ENCODE measurements at places on chromosomes 4 and X. TPM values are rescaled to one million over a fixed set of nuclear protein-coding genes. Genes with fewer than 3 reads are reported as not detected.

The SSX2B gene
- not detected for total RNA-seq

The SPARCL1 gene
- 60.4 TPM for total RNA-seq

The REELD1 gene
- not detected for total RNA-seq

The GPM6B gene
- 0.25 TPM for total RNA-seq

The LANCL3 gene
- total RNA-seq, result 3.5 TPM

The AWAT2 gene
- not detected for total RNA-seq

The NWD2 gene
- total RNA-seq, result not detected

The CENPE gene
- total RNA-seq, result 19.4 TPM

The VEGFD gene
- total RNA-seq, result 0.07 TPM

The CXCL11 gene
- 4.7 TPM for total RNA-seq

The NMU gene
- total RNA-seq, result 4.5 TPM

The SPINK2 gene
- total RNA-seq, result not detected

The UCP1 gene
- not detected for total RNA-seq

The MAGEA2B gene
- total RNA-seq, result not detected

The ZNF732 gene
- 2.0 TPM for total RNA-seq

The YY2 gene
- total RNA-seq, result 0.49 TPM

The PWWP3B gene
- total RNA-seq, result not detected

The SSX4 gene
- total RNA-seq, result not detected

The RAB40A gene
- total RNA-seq, result not detected

The NEIL3 gene
- 5.8 TPM for total RNA-seq

The NSG1 gene
- total RNA-seq, result 2.7 TPM

The TKTL2 gene
- not detected for total RNA-seq

The CITED1 gene
- total RNA-seq, result not detected

The PCDH10 gene
- total RNA-seq, result 0.25 TPM

The NXF3 gene
- total RNA-seq, result not detected

The SLC34A2 gene
- not detected for total RNA-seq

The CT47A7 gene
- total RNA-seq, result not detected

The AR gene
- 0.30 TPM for total RNA-seq

The ADH7 gene
- total RNA-seq, result not detected

The PAGE2B gene
- total RNA-seq, result not detected

The MAGEB10 gene
- not detected for total RNA-seq

The H2BW2 gene
- not detected for total RNA-seq

The TACR3 gene
- total RNA-seq, result not detected

The SORBS2 gene
- 188 TPM for total RNA-seq

The MAGEA9B gene
- not detected for total RNA-seq

The DTHD1 gene
- total RNA-seq, result not detected

The LEF1 gene
- 0.07 TPM for total RNA-seq
